ENCODE measurements at places on chromosomes 5 and 9.

GRCh38 chr9:103169798-103170197, 174.7 kb downstream of the CYLC2 start:
- DNase-seq: no peak

DNA sequence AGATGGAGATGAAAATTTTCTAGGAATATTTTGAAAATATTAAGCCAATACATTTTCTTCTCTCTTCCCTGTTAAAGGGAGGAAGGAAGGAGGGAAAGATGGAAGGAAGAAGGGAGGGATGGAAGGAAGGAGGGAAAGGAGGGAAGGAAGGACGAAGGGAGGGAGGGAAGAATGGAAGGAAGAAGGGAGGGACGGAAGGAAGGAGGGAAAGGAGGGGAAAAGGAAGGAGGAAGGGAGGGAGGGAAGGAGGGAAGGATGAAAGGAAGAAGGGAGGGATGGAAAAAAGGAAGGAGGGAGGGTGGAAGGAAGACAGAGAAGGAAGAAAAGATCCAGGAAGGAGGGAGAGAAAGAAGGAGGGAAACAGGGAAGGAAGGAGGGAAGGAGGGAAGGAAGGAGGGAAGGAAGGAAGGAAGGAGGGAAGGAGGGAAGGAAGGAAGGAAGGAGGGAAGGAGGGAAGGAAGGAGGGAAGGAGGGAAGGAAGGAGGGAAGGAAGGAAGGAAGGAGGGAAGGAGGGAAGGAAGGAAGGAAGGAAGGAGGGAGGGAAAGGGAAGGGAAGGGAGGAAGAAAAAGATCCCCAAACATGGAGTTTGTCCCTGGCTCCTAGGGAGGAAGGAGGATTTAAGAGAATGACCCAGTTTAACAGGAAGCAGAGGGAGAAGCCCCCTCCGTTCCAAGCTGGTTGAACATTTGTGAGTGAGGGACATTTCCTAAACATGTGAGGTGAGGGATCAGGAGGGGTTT, 70.3 kb upstream of the NEURL1B start:
- no peak for DNase-seq

- no peak for DNase-seq
These were observed 2.0 kb downstream of the ADCY2 start for GRCh38 chr5:7397937-7398336.

DNA sequence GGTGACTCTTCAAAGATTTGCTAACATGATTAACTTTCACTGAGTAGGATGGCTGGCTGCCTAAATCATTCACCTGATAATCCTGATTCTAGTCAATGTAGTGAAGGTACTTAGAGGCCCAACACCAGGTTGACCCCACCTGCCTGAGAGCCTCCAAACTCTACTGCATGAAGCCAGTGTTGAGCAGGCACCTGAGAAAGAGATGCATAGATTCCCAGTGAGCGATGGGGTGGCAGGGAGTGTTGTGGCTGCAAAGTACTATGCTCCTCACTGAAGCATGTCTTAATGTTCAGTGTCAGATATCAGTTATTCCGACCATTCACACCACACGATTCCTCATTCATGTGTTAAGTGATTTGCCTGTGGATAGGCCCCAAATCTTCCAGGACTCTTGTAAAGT, 804.4 kb downstream of the TLE4 start:
- no peak for DNase-seq

GRCh38 chr9:117704024-117704575, at the start of gene TLR4:
TSS of gene TLR4 (plus strand) at chr9:117704403. CDS start at chr9:117704473, 70 bp downstream.
- no peak for DNase-seq

DNA sequence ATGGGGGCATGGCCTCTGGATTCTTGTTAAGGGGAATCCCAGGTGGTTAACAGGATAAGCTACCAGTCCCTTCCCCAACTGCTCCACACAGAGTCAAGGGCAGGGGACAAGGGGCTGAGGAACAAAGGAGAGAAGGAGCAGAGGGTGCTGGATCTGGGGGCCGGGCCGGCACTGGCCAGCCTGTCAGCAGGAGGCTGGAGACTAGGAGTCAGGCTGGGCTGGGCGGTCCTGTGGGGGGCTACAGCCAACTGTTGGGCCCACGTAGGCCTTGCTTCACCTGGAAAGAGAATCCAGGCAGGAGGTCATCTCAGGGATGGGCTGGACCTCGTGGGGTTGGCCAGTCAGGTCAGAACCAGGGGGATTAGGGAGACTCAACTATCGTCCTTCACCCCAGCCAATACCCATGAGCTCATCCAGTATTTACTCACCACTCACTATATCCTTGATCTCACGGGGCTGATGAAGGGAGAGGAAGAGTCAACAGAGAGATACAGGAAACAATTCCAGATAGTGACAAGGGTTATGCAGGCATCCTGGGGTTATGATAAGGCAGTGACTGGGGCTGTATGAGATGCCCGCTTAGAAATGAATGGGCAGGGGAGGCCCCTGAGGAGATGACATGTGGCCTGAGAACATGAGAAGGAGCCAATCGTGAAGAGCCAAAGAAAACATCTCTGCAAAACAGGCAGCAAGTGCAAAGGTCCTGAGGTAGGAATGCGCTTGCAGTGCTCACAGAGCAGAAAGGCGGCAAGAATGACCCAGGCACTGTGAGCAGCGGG, 47.9 kb upstream of the SLC25A51 start:
- no peak for DNase-seq

DNA sequence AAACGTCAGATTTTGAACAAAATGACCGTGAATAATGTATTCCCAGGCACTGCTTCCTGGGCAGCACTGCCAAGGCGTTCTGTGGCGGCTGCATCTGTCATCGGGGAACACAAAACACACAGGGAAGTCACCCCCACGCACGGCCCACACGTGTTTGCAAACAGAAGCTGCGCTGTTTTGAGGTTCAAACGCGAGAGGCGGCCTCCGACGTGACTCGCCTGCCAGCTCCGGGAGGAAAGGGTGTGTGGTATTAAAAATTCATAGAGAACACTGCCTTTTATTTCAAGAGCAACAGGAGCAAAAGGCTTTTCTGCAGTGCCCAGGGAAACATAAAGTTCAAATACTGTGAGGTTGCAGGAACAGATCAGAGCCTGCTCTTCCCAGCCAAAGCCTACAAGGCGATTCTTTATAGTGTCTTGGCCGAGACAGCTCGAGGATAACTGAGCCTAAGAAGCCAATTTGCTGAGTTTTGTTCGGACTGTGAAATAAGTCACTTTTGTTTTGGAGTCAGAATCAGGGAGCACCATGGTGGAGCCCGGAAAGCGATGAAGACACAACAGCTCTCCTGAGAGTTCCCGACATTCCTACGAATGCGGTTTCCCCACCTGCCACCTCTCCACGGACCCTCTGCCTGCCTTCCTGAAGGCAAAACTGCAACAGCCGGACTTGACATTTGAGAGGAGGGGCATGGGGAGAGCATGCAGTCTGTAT, 115.3 kb upstream of the IRX2 start:
- DNase-seq: no peak

DNA sequence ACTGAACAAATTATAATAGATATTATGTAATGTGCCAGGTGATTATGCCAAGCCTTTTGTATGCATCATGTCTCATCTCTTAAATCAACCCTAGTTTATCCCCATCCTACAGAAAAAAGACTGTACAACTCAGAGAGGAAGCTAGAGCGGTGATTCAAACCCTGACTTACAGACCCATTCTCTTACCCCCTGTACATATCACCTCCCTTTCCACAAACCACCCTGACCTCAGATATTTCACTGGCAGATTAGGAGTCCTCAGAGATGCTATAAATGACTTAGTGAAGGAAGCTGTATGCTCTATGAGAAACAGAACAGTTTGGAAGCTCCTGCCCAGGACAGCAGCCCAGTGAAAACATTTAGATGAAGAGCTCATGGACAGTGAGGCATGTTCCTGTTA, 79.1 kb upstream of the RARS1 start:
- no peak for DNase-seq

GRCh38 chr9:82923092-82923911, 139.6 kb downstream of the RASEF start:
- no peak for DNase-seq

DNA sequence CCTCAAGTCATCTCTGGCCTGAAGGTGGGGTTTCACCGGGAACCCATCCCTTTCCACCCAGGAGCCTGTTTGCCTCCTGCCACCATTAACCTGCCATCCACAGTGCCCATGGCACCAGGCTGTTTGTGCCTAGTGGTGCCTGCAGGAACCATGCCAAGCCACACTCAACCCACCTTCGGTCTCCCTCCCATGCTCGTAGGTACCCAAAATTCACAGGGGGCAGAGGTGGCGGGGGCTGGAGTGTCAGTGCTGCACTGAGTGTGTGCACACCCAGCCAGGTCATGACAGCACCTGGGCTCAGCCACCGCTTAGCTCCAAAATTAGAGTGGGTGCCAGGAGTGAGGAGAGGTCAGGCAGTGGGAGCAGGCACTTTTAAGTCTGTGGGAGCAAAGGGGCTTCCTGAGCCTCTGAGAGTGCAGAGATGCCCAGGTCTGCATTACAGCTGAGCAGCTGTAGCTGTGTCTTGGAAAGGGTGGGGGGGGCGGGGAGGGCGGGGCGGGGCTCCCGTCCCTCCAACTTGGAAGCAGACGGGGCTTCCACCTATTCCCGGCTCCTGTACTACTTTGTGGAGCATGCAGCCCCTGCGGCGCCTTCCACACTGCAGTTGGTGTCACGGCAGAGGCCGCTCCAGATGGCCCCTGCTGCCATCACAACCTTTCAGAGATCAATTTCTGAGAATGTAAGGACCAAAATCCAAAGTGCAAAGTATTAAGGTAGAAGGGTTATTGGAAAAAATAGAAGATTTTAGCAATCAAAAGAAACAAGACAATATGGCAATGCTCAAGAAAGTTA, 2396.8 kb upstream of the C9orf72 start:
- DNase-seq: no peak
